AG04449 (cell line): ENCODE measurements at places on chromosomes 5 and 9.
A peak's percentile ranks its signal among the peaks of the same experiment; 100 is the strongest.

GRCh38 chr9:35993976-35994720, 36.2 kb upstream of the OR2S2 start:
- no peak for DNase-seq

GRCh38 chr5:137245438-137245837, 253.7 kb downstream of the SPOCK1 start:
- no peak for DNase-seq

DNA sequence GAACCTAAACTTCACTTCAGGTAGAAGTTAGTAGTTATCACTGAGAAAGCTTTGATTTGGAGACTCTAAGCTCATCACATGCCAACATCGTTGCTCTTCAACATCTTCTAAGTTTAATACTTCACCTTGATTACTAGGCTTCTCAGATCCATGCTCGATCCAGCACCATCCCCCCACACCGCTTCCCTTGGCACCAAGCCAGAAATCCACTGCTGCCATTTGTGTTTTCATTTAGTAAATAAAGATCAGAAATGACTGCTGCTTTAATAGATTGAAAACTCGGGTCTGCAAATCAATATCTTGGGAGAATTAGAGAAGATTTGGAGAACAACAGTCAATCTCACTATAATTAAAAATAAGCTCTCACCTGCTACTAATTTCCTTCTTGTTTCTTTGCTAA, 214.7 kb upstream of the NR4A3 start:
- no peak for DNase-seq

DNA sequence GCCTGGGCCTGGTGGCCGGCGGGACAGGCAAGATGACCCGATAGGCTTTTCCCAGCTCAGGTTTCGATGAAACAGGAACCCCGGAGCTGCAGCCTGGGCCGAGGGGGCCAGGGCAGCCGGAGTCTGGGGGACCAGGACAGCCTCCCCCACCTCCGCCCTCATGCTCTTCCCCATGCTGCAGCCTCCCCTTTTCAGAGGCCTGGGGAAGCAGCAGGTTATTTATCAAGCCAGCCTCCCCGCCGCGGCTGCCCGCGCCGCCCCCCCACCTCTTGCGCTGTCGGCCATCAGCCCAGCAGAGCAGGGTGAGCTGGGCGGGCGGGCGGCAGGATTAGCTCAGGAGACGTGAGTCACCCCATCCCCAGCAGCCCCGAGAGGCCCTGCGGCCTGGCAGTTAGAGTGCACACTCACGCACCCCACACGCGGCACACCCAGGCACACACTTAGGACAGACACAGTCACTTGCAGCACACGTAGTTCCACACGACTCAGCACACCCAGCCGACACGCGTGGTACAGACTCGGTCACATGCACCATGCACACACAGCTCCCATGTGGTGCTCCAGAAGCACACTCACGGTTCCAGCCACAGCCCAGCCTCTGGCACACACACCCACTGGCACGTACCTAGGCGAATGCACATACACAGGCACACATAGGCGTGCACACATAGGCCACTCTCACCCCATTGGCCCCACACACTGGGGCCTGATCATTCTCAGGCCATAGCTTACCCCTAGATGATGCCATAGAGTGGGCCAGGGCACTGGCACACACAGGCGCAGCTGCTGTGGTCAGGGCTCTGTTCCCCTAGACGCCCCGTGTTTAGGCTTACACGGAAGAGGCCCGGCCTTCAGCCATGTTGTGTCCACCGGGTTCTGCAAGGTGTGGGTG, 13.0 kb downstream of the CXXC5 start:
- no peak for DNase-seq

- DNase-seq: no peak
Measured at GRCh38 chr5:172123269-172123692, 64.7 kb downstream of the STK10 start.

DNA sequence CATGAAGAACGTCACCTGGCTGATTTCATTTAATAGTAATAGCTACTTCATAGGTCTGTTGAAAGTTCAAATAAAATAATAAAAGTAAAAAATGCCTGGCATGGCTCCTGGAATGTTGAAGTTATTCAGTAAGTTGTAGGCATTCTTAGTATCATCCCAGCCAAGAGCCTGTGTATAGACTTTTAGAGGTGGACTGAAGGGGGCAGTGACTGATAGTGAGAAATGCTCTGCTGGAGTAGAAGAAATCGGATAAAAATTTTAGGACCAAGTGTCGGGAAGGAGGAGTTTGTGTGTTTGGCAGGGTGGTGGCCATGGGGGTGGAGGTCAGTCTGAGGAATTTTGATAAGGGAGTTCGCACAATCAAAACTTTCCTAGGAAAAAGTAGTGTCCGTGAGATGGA, 3.6 kb downstream of the ZFP2 start:
- DNase-seq: no peak

DNA sequence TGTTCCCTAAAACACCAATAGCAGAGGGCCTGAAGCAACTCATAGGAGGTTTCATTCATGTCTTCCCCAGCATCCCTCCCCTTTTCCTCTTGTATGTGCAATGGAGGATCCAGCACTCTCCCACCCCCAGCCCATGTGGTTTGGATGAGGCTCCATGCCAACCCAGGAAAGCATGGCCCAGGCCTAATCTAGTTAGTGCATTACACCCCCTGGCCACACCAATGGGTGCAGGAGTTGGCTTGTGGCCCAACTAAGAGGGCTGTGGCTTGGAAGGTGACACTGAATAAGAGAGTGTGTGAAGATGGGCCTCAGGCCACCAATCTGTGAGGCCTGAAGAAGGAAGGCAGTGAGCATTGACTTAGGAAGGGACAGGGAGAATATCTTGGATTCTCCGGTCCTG, 70.8 kb upstream of the SMIM23 start:
- no peak for DNase-seq

GRCh38 chr5:60505373-60506171, 194.4 kb downstream of the DEPDC1B start:
- DNase-seq: no peak

GRCh38 chr9:27404661-27405060, 107.7 kb upstream of the EQTN start:
- DNase-seq: no peak

DNA sequence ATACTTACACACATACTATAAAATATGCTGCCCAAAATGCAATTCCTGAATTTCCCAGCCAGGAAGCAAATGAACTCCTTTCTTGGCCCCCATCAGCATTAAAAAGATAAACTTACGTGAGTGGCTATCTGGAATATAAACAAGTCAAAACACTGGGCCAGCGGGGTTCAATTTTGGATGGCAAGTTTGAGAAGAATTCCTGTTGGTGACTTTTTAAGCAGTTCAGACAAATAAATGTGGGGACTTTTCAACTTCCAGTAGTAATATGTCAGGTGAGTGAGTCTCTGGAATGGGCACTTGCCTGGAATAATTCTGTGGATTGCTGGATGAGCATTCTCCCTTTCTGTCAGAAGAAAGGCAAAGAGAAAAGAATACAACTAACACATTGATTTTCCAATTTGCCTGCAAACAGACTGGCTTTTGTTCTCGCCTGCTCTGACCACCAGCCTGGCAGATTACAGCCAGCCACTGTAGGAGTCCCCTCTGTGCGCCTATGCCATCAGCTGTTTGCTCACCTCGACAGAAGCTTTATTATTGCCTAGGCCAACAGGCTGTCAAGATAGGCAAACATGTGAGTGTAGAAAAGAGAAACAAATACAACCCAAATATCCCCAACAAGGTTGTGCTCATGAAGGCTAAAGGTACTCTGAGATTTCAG, 78.6 kb downstream of the MRPS27 start:
- no peak for DNase-seq

DNA sequence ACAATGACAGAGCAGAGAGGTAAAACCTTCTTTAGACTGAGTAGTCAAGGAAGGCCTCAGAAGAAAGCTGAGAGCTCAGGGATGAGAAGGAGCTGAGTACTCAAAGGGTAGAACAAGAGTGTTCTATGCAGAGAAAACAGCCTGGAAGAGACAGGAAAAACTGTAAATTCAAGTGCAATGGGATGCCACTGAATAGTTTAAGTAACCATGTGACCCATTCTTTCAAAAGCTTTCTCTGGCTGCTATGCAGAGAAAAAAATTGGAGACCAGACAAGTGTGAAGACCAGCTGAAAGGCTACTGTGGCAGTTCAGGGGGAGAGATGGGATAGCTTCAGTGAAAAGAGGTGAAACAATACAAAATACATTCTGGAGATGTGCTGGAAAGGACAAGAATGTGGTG, 61.3 kb upstream of the RNF38 start:
- peak; percentile 5 for DNase-seq

GRCh38 chr9:715300-715699, 126.2 kb upstream of the DMRT1 start:
- DNase-seq: no peak

- no peak for DNase-seq
Measured at GRCh38 chr9:117521293-117521692, 106.4 kb upstream of the ASTN2 start.

DNA sequence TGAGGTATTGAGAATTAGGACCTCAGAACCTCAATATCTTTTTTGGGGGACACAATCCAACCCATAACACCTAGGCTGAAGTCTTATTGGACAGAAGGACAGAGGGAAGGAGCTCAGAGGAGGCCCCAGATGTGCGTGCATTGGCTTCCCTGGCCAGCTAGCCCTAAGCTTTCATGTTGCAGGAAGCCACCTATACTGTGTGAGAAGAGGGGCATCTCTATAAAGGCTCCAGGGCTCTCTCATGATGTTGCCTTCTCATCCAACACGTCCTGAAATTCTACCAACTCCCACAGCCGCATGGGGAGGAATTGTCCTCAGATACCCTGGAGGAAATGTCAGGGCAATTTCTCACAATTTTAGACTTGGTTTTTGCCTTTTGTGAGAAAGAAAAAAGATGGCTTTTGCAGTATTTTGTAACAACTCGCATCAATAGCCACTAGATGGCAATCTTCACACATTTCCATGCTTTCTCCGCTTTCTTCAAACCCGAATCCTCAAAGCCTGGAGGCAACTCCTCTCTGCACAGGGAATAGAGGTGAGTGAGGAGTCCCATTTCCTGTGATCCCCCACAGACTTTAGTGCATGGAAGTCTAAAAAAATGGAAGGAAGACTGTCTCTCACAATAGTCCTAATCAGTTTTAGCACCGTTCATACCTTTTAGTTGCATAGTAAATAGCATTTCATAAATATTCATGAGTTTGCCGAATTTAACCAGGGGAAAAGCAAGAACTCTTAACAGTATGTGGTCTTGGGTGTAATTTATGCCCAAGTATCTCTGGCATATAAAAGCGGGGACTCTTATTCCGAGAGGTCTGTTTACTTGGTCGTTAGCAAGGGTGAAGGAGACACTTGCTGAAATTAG, 7.4 kb upstream of the PPP3R2 start:
- no peak for DNase-seq

GRCh38 chr5:132459031-132459982, 31.3 kb downstream of the IRF1 start:
- no peak for DNase-seq

DNA sequence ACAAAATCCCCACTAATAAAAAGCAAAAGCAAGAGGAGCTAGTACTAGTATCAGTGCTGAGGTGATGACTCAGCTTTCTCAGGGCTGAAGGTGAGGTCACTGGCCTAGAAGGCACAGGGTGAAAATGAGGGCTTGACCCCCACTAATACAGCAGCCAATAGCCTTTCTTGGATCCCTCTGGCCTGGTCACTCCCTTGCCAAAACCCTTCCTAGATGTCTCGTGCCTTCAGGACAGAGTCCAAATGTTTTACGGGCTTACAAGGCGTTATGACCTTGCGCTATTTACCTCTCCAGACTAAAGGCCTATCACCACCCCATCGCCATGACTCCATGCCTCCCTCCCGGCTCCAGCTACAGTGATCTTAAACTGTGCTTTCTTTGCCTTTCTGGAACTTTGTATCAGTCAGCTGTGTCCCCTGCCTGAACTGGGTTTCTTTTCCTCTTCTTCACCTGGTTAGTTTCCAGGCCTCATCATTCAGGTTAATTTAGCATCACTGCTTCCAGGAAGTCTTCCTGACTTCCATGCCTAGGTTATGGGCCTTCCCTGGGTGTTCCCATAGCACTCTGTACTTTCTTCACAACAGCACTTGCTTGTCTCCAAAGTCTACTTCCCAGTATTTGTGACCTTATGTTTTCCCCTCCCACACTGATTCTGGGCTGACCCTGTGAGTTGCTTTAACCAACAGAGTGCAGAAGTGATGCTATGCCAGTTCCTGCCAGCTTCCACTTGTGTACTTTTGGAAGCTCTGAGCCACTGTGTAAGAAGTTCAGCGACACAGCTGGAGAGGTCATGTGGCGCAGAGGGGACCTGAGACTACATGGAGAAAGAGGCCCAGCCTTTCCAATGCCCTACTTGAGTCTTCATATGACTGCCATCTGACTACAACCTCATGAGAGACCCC, 4.2 kb upstream of the DELE1 start:
- no peak for DNase-seq

DNA sequence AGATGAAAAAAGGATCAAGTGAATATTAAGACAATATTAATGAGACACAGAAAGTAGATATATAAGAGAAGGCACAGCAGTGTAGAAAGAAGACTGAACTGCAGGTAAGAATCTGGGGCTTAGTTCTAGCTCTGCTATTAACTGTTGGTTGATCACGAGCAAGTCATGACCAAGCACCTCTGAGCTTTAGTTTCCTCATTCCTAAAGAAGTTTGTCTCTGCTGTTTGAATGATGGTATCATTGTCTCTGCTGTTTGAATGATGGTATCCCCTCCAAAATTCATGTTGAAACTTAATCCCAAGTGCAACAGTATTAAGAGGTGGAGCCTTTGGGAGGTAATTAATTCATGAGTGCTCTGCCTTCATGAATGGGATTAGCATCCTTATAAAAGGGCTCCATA, 2.5 kb upstream of the NME5 start:
- DNase-seq: no peak

DNA sequence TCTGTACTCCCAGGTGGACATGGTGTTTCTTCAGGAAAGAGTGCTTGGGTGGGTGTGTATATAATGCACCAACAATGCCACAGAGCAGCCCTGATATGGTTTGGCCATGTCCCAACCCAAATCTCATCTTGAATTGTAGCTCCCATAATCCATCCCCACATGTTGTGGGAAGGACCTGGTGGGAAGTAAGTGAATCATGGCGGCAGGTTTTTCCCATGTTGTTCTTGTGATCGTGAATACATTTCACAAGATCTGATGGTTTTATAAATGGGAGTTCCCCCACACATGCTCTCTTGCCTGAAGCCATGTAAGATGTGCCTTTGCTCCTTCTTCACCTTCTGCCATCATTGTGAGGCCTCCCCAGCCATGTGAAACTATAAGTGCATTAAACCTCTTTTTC, 158.5 kb downstream of the NR3C1 start:
- no peak for DNase-seq

- DNase-seq: no peak
Measured at GRCh38 chr9:97651646-97652045, 18.0 kb downstream of the NCBP1 start.
